ENCODE measurements at places on chromosomes 1 and 21. TPM values are rescaled to one million over a fixed set of nuclear protein-coding genes. Genes with fewer than 3 reads are reported as not detected.

The ZNF648 gene
- 0.12 TPM for polyA plus RNA-seq

The SLC44A5 gene
- 1.1 TPM for polyA plus RNA-seq

The SYT6 gene
- 0.35 TPM for polyA plus RNA-seq

The NUP133 gene
- polyA plus RNA-seq: 29.3 TPM

The KRTAP20-2 gene
- not detected for polyA plus RNA-seq

The RYR2 gene
- 3.5 TPM for polyA plus RNA-seq

The NBPF4 gene
- polyA plus RNA-seq: 0.13 TPM

The MCOLN2 gene
- 1.5 TPM for polyA plus RNA-seq

The SLC6A9 gene
- polyA plus RNA-seq: 14.1 TPM
